Fibroblast of mammary gland (primary cell): ENCODE measurements at places on chromosomes 5 and 9.
A peak's percentile ranks its signal among the peaks of the same experiment; 100 is the strongest.

- no peak for DNase-seq
These were observed 15.6 kb downstream of the RGMB start for GRCh38 chr5:98789029-98789428.

DNA sequence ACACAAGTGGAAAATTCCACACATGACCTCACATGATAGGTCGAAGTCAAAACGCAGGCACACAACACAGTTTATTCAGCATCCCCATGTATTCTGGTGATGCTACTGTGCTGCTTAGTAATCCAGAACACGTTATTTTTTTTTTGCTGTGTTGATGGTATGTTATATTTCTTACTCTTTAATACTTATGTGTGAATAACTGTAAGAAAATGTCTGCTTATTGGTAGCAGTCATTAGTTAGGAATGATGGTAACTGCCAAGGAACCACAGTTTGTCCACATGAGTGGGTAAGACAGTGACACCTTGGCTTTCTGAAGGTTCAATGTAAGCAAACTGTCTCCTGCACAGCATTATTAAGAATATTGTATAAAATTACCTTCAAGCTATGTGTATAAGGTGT lies 107.7 kb upstream of the DAPK1 start:
- no peak for DNase-seq

- DNase-seq = peak; percentile 64
These were observed 694.5 kb downstream of the TLE1 start for GRCh38 chr9:80994892-80995291.

- DNase-seq = no peak
These were observed 1070.3 kb upstream of the CDH18 start for GRCh38 chr5:21058289-21058688.

- no peak for DNase-seq
These were observed 3.4 kb downstream of the SARDH start for GRCh38 chr9:133734590-133735414.

DNA sequence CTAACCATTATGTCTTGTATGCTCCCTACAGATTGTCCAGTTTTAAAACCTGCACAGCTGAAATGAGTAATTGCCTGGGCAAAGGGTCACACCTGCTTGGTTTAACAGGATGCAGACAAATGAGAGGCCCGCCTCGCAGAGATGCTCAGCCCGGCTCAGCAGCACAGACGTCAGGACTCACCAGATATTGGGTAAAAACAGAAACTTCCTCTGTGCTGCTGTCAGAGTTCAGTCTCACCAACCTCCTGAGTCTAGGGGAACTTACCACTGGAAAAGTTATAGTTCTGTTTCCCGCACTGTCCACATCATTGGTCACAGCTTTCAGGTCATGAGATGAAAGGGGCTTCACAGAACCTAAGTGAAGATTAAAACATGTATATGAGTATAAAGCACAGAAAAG lies 152.5 kb downstream of the ESM1 start:
- no peak for DNase-seq

- no peak for DNase-seq
These were observed 299.5 kb downstream of the SLIT3 start for GRCh38 chr5:169001394-169001793.

DNA sequence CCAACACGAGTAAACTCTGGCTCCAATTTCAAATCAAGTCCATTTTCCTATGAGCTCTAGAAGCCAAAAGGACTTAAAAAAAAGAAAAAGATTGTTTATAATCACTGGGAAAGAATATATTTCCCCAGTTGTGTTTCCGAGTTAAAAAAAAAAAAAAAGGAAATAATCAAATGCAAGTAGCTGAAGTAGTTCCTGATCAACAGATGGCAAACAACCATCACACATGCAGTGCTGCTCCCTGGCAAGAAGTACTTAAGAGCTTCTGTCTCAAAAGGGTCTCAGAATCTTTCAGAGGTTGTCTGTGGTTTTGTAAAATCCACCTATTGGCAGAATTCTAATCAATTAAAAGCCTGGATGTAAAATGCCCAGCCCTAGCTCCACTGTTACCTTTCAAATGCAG lies 387.9 kb downstream of the RAB3C start:
- no peak for DNase-seq

GRCh38 chr9:94084314-94084713 lies at the start of gene PTPDC1:
PTPDC1 (plus strand) TSS chr9:94084464; CDS start chr9:94084531, 67 bp downstream.
- DNase-seq = peak; percentile 75

GRCh38 chr5:118825226-118825625 lies 163.1 kb downstream of the DTWD2 start:
- DNase-seq = no peak

GRCh38 chr5:89267788-89268187 lies 384.8 kb upstream of the MEF2C start:
- no peak for DNase-seq

GRCh38 chr9:72506615-72507014 lies 14.8 kb upstream of the TMC1 start:
- DNase-seq = no peak

DNA sequence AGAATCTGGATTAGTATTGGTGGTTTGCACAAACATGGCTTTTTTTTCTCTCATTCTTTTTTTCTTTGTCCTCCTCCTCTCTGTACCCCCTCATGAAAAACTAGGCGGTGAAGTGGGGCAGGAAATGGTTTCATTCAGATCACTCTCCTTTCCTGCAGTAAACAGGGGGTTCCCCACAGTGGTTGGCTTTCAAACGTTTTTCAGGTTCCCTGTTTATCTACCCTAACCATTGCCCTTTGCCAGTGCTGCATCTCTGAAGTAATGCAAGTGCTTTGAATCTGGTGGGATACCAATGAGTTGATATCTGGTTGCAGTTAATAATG lies 29.8 kb downstream of the NR4A3 start:
- no peak for DNase-seq

DNA sequence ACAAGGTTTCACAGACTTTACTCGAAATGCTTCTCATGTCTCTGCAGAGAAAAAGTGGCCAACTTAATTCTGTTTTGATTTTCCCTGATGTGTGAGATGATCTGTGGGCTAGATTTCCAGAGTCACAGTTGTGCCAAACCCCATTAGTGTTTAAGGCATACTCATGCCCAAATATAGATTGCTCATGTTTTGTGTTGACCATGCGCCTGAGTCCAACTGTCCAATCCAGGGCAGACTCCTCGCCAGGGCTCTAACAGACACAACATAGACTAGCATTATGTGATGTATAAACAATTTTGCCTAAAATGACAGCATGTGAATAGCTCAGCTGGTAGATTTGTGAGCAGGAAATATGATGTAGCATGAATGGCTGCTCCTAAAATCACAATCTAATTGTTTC lies 128.1 kb downstream of the PRDM6 start:
- DNase-seq = no peak

DNA sequence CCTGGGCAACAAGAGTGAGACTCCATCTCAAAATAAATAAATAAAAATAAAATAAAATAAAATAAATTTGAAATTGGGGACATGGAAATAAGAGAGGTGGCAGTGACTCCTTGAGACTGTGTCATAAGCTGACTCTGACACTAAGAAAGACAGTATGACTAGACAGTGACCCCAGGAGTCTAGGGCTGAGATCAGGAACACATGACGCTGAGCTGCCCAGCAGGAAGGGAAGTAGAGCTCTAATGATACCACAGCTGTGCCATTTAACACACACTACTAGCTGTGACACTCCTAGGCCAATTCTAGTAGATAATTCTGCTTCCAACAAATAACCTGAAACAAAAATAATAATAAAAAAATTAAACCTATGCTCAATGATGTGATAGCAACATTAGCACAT lies 293.0 kb downstream of the SEC61B start:
- no peak for DNase-seq

DNA sequence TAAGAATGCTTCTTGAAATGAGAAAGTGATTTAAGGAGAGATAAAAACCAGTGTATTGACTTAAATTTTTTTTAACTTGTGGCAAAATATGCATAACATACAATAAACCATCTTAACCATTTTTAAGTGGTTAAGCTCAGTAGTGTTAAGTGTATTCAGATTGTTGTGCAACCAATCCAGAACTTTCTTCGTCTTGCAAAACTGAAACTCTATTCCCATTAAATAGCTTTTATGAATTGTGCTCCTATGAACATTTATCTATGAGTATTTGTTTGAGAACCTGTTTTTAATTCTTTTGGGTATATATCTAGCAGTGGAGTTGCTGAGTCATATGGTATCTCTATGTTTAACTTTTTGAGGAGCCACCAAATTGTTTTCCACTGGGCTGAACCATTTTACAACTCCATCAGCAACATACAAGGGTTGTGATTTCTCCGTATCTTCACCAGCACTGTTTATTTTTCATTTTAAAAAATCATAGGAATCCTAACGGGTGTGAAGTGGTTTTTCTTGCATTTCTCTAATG lies 76.6 kb upstream of the ACTBL2 start:
- no peak for DNase-seq

GRCh38 chr9:128005923-128006322 lies 25.1 kb upstream of the EEIG1 start:
- no peak for DNase-seq

DNA sequence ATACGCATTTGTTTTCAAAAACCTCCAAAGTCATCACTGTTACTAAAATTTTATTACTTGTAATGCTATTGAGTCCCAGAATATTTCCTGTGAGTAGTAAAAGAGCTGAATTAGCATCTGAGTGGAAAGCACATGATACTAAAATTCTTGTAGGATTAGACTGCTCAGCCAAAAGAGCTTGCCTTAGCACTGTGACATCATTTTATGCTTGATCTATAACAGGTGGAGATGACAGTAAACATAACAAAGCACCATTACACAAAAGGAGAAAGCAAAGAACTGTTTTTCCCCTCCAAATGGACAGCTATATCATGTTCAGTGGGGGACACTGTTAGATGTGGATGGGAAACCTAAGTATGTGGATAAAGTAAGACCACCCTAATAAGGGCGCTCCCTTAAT lies 5.8 kb upstream of the JAK2 start:
- peak; percentile 64 for DNase-seq

GRCh38 chr5:54889826-54890225 lies 95.6 kb downstream of the ESM1 start:
- peak; percentile 47 for DNase-seq

GRCh38 chr9:118088090-118088489 lies 383.9 kb downstream of the TLR4 start:
- DNase-seq = no peak

DNA sequence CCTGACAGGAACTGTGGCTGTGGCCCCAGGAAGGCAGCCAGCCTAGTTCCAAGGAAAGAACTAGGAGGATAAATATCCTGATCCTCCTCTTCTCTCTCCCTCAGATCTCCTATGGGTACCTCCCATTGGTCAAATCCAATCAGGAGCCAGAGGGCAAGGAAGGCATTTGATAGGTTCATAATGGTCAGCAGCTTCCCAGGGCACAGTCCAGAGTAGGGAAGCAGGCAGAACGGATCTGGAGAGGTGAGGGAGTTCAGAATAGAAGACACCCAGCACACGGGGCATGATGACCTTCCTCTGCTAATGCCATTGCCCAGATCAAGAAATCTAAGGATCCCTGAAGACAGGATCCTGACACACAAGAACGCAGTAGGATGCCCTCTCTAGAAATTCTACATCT lies 8.6 kb downstream of the ABLIM3 start:
- peak; percentile 17 for DNase-seq

GRCh38 chr5:35819026-35819425 lies 37.7 kb upstream of the IL7R start:
- DNase-seq = no peak

- peak; percentile 29 for DNase-seq
These were observed 4.9 kb downstream of the TSPAN17 start for GRCh38 chr5:176652136-176652535.

- peak; percentile 80 for DNase-seq
These were observed 191.5 kb upstream of the GNA14 start for GRCh38 chr9:77839459-77840140.
